NB4 (cell line): ENCODE measurements at places on chromosomes 1 and 21.

DNA sequence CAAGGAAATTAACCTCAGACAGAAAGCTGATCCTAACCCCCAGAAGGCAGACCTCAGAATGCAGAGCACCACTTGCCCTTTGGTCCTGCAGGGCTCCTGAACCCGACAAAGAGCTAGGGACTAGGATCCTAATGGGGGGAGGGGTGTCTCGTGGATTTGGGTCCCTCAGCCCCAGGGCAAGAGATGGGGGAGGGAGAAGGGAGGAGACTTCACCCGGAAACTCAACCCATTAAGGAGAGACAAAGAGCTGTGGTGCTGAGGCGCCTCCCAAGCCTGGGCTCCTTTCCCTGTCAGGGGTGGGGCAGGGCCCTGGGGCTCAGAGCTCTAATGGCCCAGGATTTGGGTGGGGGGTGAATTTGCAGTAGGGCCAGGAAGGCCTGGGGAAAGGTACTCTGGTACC lies 2.9 kb downstream of the NECTIN4 start:
- DNase-seq: no peak

- no peak for DNase-seq
These were observed 2.7 kb downstream of the CSRP1 start for GRCh38 chr1:201504179-201504631.

- no peak for DNase-seq
These were observed 179.5 kb upstream of the VAMP3 start for GRCh38 chr1:7591565-7591964.

- DNase-seq: no peak
These were observed 83.0 kb downstream of the KCNJ6 start for GRCh38 chr21:37833301-37833700.

DNA sequence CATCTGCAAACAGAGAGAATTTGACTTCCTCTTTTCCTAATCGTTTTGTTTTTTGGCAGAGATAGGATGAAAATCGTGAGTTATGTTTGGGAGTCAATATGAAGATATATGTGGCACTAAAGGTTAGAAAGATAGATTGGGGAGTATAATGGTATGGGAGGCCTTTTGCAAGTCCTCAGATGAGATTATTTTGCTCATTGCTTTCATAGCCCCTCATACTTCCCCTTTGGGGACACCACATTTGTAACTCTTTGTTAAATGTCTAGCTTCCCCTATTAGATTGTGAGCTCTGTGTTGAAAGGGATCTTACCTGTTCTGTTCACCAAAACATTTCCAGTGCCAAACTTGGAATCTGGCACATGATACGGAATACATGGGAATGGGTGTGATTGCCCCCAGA lies 30.2 kb downstream of the RAVER2 start:
- peak; percentile 4 for DNase-seq

DNA sequence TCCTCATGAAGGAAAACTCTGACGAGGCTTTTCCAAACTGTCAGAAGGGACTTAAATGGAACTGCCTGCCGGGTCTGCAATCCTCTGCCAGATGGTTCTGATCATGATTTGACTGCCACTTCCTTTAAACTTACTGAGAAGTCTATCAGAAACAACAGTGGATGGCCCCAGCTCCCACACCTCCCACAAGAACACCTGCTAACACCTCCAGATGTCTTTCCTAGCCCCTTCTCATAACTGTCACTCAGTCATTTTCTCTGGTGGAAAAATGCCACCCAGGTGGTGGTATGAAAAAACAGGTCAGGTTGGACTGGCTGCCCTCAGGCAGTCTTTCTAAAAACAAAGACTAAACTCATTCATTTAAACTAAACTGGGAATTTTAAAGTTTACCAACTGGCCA lies 66.7 kb upstream of the ABCD3 start:
- no peak for DNase-seq

GRCh38 chr21:16195538-16195910 lies 465.7 kb downstream of the USP25 start:
- DNase-seq: no peak

- no peak for DNase-seq
These were observed 65.5 kb downstream of the ERI3 start for GRCh38 chr1:44289530-44289929.

DNA sequence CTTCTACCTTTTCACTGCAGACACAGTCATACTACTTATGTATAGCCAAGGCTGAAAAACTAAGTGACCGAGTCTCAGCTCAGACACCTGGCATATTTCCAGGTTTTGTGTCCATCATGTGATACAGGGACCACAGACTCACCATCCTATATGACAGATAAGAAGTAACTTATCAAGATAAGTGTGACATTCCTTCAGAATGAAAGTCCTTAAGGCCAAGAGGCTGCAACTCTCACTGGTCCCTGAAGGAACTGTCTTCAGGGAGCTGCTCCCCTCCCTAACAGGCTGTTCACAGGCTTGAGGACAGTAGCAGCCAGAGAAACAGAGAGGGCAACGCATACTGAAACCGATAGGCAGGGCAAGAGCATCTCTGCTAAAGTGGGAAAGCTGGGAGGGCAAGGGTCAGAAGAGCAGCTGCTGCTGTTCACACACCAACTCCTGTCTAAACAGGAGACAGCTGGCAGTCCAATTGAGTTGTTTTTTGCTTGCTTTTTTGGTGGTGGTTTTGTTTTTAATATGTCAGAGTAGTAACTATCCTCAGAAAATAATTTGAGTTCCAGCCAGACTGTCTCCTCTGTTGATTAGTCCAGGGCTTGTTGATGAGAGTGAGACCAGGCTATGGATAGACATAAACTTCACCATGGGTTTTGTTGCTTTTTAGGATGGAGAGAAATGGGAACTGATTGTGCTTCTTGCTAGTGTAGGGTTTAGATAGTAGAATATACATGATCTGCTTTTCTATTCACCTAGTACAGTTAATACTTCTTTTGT lies 67.7 kb downstream of the MACF1 start:
- DNase-seq: no peak

GRCh38 chr1:55287723-55288122 lies 72.6 kb upstream of the USP24 start:
- no peak for DNase-seq

GRCh38 chr1:170568197-170568596 lies 36.2 kb downstream of the GORAB start:
- DNase-seq: no peak

GRCh38 chr1:156387870-156388173 lies 18.8 kb downstream of the RHBG start:
- no peak for DNase-seq

- DNase-seq: no peak
These were observed 70.5 kb upstream of the RUNX1 start for GRCh38 chr21:35119501-35120047.

- peak; percentile 6 for DNase-seq
These were observed 211.5 kb downstream of the TRABD2B start for GRCh38 chr1:47785561-47786271.

DNA sequence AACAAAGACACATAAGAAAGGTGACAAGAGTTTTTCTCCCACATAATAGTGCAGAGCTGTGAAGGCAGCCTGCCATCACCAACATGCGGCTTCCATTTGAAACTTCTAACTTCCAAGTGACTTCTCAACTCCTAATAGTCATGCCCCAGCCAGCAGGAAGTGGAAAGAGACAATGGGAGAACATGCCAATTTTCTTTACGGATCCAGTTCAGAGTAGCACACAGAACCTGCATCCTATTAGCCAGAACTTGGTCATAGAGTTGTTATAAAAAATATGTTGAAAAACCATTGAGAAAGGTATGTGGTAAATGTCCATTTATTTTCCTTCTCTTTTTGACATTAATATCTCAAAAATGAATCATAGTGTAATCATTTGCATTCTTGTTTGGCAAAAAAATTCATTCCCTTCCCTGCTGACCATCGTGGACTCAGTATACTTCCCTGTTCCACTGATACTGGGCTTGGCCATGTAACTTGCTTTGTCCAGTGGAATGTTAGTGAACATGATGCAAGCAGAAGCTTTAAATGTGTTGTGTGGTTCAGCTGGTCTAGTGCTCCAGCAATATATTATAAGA lies 197.4 kb downstream of the SEC16B start:
- no peak for DNase-seq

DNA sequence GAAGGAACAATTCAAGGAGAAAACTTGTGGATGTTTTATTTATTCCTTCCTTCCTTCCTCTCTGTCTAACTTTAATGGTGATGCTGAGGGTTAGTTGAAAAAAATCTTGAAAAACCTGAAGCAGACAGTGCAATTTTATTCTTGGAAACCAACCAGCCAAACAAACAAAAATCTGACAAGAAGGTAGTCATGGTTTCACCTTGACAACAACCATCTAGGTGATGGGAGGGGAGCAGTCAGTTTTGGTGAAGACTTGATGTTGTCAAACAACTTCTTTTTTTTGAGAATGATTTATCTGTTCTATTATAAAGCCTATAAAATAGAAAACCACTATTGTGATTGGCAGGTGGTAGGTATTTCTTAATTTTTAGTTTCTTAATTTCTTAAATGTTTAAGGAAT lies 92.4 kb upstream of the GPR88 start:
- no peak for DNase-seq

DNA sequence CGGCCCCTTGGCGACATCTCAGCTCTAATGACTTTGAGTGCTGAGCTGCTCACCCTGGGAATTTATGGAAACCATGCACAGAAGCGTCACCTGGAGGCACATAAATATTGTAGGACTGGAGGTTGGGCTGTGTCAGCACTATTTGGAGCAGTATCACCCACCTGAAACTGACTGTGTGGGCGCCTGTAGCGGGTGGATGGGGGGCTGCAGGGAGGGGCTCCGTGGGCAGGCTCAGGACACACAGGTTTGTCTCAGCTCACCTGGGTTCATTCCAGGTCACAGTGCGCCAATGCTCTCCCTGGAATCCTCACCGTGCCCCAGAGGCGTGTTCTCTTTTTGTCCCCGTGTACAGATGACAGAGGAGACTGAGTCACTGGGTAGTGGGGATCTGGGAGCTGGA lies 74.8 kb upstream of the ACTL8 start:
- DNase-seq: no peak

- no peak for DNase-seq
These were observed 43.6 kb upstream of the SLC45A1 start for GRCh38 chr1:8274352-8274751.

DNA sequence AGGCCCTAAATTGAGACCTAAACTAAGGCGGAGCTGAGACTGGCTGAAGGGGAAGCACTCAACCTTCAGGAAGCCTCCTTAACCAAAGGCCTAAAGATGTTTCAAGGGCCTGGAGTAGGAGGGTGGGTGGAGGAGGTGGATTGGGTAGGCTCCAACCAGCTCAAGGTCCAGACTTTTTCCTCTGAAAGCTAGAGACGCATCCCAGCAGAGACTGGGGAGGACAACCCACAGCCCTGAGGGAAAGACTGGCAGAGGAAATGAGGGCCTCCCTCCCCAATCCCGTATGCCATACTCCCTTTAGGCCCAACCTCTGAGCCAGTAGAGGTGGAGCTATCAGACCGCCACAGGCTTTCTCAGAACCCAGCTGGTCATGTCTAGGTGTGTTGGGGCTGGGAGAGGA lies 1.1 kb downstream of the ECM1 start:
- no peak for DNase-seq

DNA sequence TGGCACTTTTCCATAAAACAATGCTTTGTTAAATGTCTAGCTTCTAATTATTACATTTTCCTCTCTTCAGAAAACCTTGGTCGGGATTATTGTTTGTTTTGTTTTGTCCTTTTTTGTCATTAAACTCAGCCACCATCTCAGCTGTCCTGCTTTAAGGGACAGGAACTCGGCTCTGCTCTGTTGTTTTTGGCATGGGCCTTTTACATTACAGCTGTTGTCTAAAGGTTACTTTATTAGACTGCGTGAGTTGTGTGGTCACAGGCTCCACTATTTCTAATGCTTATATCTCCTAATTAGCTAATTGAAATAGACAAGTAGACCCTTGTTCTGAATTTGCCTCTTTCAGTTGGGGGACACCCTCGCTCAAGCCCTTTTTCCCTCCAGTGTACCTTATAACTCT lies 1.6 kb downstream of the PALMD start:
- DNase-seq: no peak

DNA sequence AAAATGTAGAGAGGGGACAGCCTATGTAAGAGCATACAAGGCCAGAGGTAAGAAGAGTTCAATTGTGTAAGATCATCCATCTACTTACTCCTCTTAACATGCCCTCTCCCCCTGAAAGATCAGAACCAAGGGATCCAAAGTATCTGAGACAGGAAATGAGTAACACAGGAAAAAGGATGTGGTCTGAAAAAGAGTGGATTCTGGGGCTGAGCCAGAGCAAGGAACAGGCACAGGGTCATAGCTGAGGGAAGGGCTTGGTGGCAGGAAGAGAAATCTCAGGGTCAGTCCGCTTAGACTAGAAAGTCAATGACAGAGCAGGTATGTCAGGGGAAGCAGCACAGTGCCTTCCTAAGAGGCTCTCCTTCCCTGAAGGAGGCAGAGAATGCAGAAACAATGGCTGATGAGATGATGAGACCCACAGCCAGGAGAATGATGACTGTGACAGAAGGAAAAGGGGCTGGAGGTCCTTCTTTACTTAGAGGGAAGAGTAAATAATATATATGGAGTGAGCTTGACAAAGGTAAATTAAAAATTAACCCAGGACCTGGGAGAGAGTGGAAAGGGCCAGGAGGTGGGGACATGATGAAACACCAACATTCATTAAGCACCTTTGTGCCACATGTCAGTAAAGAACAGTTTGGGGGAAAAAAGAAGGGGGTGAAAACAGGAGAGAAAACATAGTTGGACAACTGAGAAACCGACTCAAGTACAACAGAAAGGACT lies 26.2 kb upstream of the A3GALT2 start:
- DNase-seq: peak; percentile 80

DNA sequence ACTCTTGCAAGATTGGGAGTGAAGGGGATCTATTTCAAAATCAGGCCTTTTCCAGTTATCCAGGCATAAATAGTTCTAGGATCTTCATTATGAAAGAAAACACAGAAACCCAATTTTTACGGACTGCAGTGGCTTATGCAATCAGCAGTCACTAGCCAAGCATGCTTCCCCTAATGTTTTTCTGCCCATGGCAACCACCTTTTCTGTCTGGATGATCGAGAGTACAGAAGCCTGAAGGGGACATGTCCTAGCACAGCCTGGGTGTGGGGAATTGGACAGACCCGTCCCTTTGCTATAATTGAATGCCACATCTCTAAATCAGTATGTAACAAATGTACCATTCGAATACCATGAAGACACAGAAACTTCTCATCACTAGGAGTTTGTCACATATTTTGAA lies 29.8 kb upstream of the NCAM2 start:
- DNase-seq: no peak

DNA sequence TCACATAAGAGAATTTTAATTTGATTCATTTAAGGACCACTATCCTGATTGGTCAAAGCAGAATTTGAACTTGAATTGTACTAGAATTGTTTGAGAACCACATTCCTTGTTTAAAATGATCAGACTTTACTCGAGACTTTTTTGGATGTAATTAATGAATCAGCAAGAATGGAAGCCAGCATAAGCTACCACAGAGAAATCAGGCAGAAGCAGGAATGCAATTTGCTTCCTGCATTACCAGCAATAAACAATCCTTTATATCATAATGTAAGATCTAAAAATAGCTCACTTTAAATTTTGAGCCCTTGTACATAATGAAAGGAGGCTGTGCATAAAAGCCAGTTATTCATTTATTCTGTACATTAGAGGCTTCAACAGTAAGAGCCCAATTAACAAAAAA lies 119.8 kb upstream of the BACE2 start:
- no peak for DNase-seq
